ENCODE measurements at places on chromosomes 7 and 10.

- no peak for DNase-seq
These were observed 89.4 kb downstream of the LRRTM3 start for GRCh38 chr10:67015225-67015624.

GRCh38 chr7:2566890-2567678 is 8.3 kb downstream of the IQCE start:
- DNase-seq = peak; percentile 39

- DNase-seq = no peak
These were observed 204.9 kb upstream of the SP8 start for GRCh38 chr7:20991544-20991943.

- DNase-seq = no peak
These were observed 59.4 kb upstream of the UCN3 start for GRCh38 chr10:5305374-5305773.

DNA sequence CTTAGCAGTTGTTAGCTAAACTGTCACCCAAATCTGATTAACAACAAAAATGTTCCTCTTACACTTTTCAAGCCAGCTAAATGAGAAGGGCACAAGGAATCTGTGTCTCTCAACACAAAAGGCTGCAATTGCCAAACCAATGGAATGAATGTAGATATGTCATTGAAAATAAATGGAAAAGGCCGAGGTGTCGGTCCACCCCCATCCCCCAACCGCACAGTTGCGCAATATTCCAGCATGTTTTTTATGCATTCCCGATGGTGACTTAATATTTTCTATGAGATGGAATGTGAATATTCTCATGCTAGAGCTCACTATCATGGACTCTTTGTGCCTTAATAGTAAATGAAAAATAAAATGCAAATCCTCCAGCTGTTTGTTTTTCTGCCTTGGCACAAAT is 181.6 kb upstream of the LRGUK start:
- no peak for DNase-seq

GRCh38 chr7:5559576-5560240 is 136.1 kb upstream of the TNRC18 start:
- no peak for DNase-seq
